Panc1 (cell line): ENCODE measurements at places on chromosomes 1 and 21.

DNA sequence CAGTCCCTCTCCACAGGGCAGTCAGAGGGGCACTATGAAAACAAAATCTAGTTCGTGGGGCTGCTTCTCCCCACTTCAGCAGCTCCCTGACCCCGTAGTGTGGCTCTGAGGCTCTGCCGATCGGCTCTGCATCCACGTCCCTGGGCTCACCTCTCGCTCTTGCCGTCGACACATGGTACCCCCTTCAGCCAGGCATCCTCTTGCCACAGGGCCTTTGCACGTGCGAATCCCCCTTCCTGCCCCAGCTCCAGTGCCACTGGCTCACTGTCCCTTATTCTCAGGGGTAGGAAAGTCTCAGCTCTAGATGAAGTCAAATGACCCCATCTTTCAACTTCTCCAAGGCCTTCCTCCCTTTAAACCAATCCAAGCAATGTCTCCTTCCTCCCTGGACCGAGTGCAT is 72.7 kb downstream of the KLHDC7A start:
- no peak for DNase-seq

- DNase-seq, result no peak
These were observed 657.5 kb downstream of the PTPRU start for GRCh38 chr1:29893806-29894205.

- DNase-seq, result no peak
These were observed 58.7 kb upstream of the RC3H1 start for GRCh38 chr1:174080819-174081218.

DNA sequence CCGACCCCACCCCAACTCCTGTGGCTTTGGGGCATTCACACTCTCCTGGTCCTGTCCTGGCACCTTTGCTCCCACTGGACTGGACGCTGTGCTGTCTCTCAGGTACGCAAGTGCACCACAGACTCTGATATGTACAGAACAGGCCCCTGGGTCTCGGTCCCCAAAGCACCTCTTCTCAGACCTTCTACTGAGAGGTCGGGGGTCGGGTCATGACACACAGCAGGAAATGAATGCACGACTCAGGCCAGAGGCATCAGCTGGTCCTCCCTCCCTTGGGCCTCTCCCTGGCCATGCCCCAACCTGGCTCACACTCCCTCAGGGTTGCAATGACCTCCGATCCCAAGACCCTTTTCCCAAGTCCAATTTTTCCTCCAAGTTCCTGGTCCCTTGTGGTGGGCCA is 1.8 kb upstream of the KRTAP10-12 start:
- no peak for DNase-seq

- no peak for DNase-seq
These were observed 64.3 kb upstream of the ADARB1 start for GRCh38 chr21:45010096-45010495.

- DNase-seq, result no peak
These were observed 119.2 kb upstream of the KIAA1614 start for GRCh38 chr1:180793451-180793850.

DNA sequence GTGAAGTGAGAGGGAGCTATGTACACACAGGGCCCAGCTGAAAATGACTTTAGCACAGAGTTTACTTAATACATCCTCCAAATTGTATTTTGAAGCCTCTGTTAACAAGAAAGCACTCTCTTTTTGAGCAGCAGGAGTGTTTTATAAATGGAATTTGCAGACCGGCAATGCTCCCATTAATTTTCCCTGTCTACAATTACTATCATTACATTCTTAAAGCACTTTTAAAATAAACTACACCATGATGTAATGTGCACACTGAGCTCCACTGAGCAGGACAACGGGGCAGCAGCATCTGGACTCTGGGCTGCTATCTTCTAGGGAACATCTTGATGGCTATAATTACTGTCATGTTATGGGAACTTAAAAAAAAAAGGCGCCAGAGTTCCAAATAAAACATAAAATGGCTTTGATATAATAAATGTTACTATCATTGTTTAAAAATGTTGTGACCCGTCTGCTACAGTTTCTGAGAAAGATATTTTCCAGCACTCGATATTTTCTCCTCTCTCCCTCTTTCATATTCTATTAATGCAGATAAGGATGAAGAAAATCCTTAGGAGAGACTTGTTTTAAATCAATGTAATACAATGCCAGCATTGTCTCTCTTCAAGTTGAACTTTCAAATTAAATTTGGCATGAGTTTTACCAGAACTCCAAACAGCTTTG is 150.9 kb downstream of the HLX start:
- DNase-seq, result no peak

- DNase-seq, result no peak
These were observed 9.7 kb upstream of the KRTAP7-1 start for GRCh38 chr21:30839304-30839703.

- DNase-seq, result no peak
These were observed 1.3 kb downstream of the CDC42BPA start for GRCh38 chr1:227317011-227317451.

DNA sequence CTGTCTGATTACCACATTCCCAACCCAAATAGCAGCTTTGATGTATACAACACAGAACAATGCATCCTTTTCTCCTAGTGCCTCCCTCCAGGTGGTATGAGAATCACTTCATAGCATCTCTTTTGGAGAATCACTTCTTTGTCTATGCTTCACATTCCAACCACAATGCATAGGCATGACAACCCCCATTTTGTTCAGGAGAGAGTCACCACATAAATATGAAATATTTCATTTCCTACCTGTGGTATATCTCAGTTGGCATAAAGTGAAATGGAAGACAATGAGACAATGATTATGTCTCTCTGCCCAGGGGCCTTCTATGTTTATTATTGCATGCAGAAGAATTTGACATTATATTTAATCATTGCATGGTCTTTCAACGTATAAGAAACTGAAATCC is 112.2 kb downstream of the BRINP2 start:
- DNase-seq, result no peak

DNA sequence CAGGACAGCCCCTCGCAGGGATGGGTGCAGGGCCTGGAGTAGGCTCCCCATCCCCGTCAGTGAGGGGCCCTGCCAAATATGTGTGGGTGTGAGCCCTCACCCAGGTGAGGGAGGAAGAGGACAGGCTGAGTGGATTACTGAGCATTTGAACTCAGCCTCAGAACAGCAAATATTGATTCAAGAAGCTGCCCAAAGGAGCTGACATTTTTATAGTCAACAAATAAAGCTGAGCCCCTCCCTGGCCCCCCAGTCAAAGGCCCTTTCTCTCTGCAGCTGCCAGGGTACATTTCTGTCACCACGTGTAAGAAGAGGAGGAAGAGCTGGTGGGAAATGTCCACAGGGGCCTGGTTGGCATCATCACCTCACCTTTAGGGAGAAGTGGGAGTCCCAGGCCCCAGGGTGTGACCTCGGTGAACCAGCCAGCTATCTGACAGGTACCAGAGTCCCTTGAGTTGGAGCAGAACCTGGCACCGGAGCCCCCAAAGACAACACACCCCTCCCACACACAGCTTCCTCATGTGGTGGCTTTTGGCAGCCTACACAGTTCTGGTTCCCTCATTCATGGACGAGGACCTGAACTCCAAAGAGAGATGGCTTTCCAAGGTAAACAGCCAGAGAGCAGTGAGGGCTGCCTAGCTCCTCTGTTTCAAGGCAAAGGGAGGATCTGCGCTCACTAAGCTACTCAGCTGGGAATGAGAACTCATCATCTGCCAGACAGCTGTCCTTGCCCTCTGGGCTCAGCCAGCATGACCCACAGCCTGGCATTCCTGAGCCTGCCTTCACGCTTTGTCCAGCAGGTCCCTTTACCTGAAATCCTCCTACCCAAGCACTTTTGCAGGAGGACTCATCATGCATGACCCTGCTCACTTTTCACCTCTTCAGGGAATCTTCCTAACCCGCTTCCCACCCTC is 43.0 kb upstream of the TENT5C start:
- DNase-seq, result no peak
